ENCODE measurements at places on chromosomes 16 and 17.

- no peak for DNase-seq
Measured at GRCh38 chr16:57823836-57824235, 21.5 kb upstream of the KIFC3 start.

DNA sequence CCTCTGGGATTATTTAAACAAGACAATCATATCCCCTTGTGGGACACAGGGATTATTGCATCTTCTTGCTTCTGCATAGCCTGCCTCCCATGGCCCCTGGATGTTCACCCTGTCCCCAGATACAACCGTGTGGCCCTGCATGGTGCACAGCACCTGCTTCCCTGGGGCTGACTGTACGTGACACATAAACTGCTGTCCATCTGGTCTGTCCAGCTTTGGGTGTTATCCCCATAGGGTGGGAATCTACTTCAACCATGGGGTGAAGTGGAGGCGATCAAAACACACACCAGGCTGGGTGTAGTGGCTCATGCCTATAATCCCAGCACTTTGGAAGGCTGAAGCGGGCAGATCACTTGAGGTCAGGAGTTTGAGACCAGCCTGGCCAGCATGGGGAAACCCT, 138.8 kb downstream of the XYLT1 start:
- DNase-seq, result no peak

GRCh38 chr16:83473926-83474650, 333.7 kb upstream of the HSBP1 start:
- DNase-seq, result no peak

DNA sequence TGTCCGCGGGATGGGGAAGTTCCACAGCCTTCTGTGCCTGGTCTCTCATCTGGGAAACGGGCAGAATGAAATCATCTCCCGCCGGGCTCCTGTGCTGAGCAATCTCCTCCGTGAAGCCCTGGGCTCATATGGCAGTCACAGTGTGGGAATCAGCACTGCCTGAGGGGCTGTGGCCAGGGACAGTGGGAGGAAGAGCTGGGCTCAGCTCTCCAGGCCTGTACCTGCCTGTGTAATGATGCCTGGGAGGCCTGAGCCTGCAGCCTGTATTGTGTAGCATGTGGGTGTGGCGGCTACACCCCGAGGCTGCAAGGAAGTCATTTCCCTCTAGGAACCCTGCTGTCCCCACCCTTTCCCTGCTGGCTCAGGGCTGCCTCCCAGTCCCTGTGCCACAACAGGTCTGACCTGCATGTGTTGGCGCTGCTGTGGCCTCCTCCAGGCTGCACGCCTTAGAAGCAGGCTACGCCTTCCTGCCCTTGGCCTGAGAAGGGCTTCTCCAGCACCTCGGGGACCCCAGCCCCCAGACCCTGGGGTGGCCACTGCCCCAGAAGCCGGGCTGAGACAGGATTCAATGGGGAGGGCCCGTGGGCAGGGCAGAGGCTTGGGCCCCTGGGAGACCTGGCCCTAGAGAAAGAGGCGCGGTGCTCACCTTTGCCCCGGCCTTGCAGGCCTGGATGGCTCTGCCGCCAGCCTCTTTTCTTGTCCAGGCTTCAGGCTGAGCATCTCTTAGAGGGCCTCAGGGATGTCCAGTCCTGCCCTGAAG, 2.1 kb downstream of the ITGB4 start:
- no peak for DNase-seq

DNA sequence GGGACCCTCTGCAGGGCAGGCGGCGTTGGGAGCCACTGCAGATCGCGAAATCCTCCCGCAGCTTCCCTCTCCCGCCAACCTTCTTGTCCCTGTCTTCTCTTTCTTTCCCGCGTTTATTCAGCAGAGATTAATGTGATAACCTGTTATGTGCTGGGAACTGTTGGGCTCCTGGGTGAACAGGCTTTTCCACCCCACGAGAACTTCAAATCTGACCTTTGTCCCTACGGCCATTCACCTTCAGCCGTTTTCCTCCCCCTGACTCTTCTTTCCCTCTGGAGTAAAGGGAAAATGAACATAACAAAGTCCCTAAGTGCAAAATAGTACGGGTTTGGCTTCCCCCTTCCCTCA, 15.2 kb upstream of the KPNA2 start:
- no peak for DNase-seq

- DNase-seq, result no peak
Measured at GRCh38 chr17:66717641-66718058, 117.3 kb upstream of the CACNG5 start.

DNA sequence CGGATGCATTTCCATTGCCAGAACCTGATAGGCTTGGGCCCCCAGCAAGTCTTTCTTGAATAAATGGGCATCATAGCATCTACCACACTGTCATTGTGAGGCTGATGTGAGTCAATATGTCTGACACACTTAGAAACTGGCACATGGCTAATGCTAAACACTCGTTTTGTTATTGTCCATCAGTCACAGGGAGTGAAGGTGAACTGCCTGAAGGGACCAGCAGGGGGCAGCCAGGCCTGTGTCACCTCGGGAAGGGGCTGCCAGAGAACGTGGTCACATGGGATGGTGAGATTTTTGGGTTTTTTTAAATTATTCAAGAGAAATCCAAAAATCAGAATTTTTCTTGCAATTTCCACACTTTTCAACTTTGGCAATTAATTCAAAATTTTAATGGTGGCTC, 831 bp upstream of the RCVRN start:
- DNase-seq, result no peak

- no peak for DNase-seq
Measured at GRCh38 chr17:45973099-45973780, 25.8 kb upstream of the STH start.

DNA sequence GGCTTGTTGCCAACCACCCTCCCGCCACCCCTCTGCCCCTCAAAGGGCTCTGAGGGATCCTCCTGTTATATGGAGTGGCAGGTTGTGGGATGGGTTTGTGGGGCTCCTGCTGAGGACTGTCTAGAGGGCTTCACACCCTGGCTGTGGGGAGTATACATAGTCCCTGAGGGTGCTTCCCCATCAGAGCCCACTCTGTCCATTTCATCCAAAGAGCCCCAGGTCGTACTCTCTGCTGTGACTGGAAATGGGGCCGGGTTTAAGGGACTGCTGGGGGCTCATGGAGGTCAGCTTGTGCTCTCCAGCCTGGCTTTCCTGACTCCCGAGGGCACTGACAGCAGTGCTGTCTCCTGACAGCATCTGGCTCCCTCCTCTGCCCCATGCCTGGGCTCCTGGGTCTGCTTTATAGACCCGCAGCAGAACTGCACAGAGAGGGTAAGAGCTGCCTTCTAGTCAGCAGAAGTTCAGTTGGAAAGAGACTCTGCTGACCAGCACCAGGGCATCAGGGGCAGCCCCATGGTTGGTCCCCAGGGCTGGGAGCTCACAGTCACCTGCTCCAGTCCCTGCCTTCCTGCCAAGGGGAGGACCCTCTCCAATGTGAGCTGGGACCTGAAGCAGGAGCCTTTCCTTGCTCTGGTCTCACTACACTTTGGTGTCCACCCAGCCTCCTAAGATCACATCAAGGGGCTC, 17.8 kb upstream of the TNS4 start:
- DNase-seq, result no peak

GRCh38 chr17:81644976-81645952, 8.3 kb downstream of the TSPAN10 start:
- DNase-seq, result no peak

DNA sequence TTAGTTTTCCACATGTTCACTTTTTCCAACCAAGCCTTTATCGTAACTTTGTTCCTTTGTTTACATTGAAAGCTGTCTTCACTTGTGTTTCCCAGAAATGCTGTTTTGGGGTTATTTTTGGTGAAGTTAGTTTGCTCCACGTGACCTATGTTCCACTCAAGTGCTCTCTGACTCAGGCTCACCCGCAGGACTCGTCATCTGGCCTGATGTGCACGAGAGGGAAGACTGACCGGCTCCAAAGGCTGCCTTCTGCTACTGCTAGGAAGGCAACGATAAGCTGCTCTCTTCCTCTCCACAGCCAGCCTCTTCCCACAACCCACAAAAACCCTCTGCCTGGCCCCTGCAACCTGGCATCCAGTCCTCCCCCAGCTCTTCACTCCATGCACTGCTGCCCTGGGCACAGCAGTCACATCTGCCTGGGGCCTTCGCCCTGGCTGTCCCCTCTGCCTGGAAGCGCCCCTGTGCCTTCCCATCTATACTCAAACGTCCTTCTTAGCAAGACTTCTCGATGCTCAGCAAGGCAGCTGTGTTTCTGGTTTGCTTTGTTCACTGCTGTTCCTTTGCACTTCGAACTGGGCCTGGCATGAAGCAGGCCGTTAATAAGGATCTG, 28.0 kb downstream of the ZCCHC14 start:
- DNase-seq, result no peak

- no peak for DNase-seq
Measured at GRCh38 chr17:50533185-50533584, 650 bp downstream of the EPN3 start.

- no peak for DNase-seq
Measured at GRCh38 chr16:57955572-57956188, 15.2 kb downstream of the CNGB1 start.

DNA sequence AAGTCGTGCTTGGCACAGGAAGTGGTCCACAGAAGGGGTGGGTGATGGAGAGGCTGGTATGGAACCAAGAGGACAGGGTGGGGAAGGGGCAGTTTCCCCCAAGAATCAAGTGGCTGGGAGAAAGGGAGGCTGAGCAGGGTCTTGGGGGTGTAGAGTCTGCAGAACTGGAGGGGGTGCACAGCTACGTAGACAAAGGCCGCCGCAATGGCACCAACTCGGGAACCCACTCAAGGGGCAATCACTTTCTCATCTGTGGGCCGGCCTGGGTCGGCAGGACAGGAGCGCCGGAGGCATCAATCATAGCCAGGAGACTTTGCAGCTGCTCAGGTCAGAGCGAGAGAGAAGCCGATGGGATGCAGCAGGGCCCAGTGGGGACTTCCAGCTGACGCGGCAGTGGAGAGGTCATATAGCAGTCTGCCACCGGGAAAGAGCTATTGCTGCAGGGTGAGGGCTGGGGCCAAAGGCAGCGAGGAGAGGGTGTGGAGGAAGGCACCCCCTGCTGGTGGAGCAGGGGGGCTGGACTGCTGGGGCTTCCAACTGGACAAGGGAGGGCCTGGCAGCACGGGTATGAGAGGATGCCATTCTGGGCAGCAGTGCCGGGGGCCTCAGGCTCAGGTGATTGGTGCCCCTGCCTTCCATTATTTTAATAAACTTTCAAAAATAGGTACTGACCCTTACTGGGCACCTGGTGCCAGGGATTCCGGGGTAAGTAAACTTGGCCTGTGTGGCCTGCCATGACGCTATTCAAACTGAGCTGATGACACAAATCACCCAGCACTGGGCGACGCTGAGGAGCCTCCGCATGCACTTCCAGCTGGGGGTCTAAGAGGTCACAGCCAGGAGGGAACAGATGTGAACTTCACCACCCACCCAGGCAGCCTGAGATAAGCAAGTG, 52.5 kb upstream of the MTSS2 start:
- DNase-seq, result no peak

DNA sequence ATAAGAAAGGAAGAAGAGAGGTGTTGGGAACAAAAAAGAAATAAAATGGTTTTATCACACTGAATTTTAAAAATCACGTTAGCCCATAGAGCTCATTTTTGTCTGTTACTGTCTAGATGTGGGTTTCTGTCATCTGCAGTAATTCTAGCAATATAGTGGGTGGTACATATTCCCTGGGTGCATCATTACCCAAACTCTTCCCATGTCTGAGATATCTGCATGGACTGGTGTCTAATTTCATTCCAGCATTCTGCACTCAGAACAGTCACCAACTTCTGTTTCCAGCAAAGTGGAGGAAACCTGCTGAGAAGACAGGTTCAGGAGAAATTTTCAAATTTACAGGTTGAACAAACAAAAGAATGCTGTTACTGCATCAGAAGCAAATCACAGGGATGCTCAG, 263.8 kb downstream of the CDH11 start:
- no peak for DNase-seq

DNA sequence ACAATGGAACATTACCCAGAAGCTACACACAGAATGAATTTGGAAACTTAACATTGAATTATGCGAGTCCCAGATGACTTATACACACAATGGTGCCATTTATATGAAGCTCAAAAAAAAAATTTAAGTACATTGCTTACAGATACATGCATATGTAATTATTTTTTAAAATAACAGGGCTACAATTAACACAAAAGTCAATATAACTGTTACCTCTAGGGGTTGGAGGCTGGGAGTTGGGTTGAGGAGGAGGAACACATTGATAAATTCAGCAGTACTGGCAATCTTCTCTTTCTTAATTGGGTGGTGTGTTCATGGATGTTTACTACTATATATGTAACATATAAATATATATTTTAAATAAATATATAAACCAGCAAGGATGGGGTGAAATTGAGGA, 1.1 kb downstream of the ZNF23 start:
- DNase-seq, result no peak

DNA sequence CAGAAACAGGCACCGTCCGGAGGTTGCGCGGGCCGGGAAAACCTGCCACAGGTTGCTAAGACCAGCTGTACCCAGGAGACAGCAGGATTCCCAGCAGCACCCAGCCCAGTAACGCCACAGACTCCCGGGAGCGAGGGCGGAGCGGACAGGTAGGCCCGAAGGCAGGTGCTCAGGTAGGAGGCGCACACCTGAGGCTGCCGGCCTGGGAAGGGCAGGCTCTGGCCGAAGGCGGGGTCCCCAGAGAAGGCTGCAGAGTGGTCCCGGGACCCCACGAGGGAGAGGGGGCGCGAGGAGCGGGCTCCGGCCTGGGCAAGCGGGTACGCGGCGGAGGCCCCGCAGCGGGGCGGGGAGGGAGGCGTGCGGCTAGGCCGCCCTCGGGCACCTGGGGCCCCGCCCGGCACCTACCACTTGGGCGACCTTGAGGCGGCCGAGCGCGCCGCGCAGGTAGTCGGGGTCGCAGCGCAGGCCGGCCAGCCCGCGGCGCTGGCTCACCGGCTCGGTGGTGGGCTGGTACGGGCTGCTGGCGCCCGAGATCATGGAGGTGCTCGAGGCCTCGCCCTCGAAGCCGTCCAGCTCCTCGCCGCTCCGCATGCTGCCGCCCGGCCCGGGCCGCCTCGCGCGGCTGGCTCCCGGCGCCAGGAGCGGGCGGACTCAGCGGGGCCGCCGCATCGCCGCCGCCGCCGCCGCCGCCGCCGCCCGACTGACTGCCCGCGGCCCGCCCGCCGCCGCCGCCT, 441 bp downstream of the CMTM4 start:
- no peak for DNase-seq

All from stimulated activated CD8-positive, alpha-beta memory T cell treated with anti-CD3 and anti-CD28 coated beads, Interleukin-12 subunit alpha, Interleukin-12 subunit beta, amount 100 ng/mL, for 1 hour (primary cell).